ENCODE measurements at places on chromosomes 6 and 20.

GRCh38 chr6:138593124-138593877 is 94.0 kb upstream of the NHSL1 start:
- DNase-seq = peak; percentile 17

DNA sequence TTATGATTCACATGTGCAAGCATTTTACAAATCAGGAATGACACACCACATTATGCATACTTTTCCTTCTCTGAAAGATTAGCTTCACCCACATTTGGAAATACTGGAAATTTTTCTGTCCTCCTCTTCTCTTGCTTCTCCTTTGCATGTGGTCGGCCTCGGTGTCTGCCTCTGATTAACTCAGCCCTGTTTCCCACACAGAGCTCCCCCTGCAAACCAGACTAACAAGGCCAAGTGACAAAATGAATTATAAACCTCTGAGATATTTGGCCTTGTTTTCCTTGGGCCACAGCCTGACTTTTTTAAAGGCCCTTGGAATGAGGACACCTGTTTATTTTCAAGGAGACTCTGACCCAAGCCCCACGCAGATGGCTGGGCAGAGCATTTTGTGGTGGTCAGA is 9.0 kb upstream of the CCN6 start:
- no peak for DNase-seq

GRCh38 chr6:21340573-21340972 is 253.0 kb upstream of the SOX4 start:
- DNase-seq = no peak

DNA sequence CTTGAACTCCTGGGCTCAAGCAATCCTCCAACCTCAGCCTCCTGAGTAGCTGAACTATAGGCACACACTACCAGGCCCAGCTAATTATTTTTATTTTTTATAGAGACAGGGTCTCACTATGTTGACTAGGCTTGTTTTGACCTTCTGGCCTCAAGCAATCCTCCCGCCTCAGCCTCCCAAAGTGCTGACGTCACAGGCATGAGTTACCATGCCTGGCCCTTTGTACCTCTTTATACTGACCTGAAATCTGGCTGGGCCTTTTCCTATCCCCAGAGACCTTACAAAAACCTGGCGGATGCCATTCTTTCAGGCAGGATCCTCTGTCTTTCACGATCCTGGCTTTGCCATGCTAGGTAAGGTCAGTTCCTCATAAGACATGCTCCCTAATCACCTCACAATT is 11.5 kb downstream of the WFDC3 start:
- DNase-seq = no peak

- peak; percentile 62 for DNase-seq
Measured at GRCh38 chr20:63706852-63707557, 771 bp downstream of the ARFRP1 start.

DNA sequence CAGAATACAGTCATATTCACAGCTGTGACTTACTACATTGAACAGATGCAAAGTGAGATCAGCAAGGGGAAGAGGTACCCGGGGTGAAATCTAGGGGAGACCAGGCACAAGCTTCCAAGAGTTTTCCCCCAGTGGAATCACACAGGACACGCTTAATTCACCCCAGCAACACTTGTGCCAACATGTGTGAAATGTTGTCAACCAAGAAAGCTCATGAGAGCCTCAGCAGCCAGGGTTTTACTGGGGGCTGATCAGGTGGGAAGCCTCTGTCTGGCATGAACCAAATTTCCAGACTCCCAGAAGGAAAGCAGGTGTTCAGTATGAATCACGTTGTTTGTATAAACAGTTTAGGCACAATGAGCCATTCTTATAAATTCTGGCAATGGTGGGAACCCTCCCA is 6.9 kb upstream of the RTF2 start:
- no peak for DNase-seq

DNA sequence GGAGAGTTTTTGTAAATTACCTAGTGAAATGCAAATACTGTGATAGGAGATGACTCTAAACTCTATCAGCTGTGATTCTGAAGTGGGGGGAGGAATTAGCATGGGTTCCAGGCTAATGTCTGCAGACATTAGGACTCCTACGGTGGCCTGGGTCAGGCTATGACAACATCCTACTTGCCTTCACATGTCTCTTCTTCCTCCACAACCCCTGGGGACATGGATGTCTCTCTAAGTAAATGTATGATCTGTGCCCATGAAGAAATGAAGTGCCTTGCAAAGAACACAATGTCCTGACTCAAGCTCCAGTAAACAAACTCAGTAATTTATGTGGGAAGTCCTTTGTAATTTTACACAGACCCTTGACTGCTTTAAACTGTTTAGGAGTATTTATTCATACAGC is 165.8 kb upstream of the EEF1E1 start:
- no peak for DNase-seq

DNA sequence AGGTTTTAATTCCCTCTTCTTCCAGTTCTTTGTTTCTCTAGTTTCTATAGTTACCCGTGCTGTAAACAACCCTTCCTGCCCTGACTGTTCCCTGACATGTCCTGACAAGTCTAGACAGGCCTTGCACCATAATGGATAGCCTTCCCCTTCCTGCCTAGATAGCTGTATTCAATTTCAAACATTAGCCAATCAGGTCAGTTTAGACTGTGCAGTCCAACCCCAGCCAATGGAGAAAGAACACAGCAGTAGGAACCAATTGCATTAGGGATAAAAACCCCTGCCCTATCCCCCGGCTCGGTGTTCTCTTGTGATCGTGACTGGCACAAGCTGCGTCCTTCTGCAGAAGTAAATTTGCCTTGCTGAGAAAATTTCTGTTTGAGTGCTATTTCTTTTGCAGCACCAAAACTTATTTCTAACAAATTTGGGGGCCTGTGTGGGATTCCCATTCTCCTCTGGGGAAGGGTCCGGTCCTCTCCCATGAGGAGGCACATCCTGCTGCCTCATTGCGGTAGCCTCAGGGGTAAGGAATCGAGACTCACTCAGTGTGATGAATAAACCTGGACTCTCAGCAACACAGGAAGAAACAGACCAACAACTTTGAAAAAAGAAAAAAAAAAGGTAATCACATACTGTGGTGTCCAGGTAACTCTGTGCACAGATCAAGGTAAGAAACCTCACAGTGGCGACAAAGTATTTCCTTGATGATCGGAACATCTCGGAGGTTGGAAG is 248.7 kb upstream of the ECI2 start:
- no peak for DNase-seq

- DNase-seq = no peak
Measured at GRCh38 chr6:81979329-81979728, 226.8 kb upstream of the TENT5A start.

DNA sequence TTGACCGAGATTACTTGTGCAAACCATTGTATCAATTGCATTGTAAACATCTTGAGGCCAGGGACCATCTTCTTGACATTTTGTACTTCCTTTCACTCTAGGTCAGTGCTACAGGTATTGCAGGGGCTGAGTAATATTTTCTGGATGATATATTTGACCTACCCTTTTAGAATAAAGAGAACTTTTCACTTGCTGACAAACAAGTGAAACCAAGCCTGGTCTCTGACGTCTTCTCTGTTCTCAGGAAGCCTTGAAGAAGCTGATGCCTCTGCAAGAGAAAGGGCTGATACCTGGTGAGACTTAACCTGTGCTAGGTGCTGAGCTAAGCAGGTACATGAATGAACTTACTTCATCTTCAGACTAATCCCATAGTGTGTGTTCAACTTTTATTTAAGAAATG is 60.5 kb upstream of the GGTLC1 start:
- DNase-seq = no peak

GRCh38 chr6:56220078-56220477 is 27.3 kb downstream of the COL21A1 start:
- no peak for DNase-seq

GRCh38 chr6:71887006-71887743 is 825 bp downstream of the RIMS1 start:
- no peak for DNase-seq

DNA sequence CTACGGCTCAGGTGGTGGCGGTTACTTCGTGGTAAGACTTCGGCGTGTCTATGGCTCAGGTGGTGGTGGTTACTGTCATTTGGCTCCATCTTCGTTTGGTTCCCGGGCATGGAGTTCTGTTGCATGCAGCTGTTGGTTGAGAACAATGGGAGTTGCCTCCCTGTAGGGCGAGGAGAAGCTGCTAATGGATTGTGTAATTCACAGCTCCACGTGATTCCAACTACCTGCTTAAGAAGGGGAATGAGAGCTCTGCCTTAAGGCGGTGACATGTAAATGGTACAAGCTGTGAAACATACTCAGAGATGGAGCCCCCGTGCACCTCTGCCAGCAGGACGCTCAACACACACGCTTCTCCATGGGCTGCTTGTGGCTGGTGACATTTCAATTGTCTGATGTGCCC is 12.4 kb upstream of the DACT2 start:
- no peak for DNase-seq

GRCh38 chr6:112004201-112005012 is 49.5 kb upstream of the CCN6 start:
- no peak for DNase-seq

DNA sequence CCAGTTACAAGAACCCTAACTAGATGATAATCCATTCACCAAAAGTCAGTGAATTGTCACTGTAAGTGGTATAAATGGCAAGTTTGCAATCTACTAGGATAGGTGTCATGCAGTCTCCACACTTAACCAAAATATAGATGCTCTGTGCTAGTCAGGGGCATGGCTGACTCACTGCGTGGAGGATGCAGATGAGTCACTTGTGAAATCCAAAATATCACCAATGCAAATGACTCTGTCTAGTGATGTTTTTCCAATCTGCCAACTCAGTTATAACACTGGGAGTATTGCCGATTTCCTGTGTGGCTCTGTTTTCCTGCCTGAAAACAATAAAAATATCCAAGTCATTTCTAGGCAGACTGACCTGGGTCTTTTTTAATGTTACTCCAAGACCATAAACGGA is 47.8 kb upstream of the NRSN1 start:
- no peak for DNase-seq

- DNase-seq = no peak
Measured at GRCh38 chr6:89270951-89271721, 44.0 kb downstream of the GABRR2 start.

- no peak for DNase-seq
Measured at GRCh38 chr6:31847276-31847978, 15.2 kb downstream of the NEU1 start.

DNA sequence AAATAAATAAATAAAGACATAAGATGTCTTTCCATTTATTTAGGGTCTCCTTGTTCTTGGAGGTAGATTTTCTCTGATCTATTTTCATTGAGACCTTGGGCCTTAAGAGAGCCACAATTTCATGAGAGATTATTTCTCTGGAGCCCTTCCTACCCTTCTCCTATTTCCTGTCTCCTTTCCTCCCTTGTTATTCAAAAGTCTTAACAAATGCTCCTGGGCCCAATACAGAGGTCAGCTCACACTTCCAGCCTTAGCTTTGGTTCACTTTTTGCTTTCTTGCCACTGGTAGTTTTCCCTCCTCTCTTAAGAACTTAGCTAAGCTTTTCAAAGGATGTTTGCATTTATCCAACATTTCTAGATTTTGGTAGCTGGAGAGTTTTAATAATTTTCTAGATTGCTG is 44.0 kb downstream of the PTPRA start:
- DNase-seq = no peak

DNA sequence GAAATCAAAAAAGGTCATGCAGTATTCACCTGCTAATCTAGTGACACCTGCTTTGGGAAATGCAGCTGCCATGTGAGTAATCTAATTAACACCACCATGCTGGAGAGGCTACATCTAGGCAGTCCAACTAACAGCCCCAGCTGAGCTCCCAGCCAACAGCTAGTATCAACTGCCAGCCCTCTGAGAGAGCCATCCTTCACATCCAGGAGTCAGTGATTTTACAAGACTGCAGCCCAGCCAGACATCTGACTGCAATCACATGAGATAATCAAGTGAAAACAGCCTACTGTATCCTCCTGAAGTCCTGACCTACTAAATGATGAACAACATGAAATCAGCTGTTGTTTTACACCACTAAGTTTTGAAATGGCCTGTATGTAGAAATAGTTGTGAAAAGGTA is 298.4 kb downstream of the TRDN start:
- DNase-seq = no peak

- no peak for DNase-seq
Measured at GRCh38 chr6:373031-373430, 18.5 kb upstream of the IRF4 start.

DNA sequence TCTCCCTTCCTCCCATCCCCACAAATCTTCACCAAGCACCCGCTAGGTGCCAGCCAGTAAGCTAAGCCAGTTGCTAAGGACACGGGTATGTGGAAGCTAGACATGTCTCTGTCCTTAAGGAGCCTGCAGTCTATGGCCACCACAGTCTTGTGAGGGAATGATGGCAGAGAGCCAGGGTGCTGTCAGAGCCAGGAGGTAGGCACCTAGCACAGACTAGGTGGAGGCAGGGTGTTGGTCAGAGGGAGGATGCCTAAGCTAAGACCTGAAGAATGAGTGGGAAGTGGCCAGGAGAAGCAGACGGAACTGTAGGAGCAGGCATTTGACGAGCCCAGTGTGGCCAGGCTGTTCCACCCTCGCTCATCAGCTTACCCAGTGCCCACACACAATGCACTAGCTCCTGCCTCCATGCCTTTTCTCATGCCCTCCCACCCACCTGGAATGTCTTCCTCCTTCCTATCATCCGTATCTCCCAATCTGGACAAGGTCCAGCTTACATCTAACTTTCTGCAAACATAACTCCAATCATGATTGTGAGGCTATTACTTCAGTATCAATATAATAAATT is 125.6 kb downstream of the FOXC1 start:
- DNase-seq = no peak

- no peak for DNase-seq
Measured at GRCh38 chr6:112383191-112383590, 36.1 kb downstream of the RFPL4B start.

GRCh38 chr6:169838346-169839028 is 87.1 kb downstream of the ERMARD start:
- no peak for DNase-seq

GRCh38 chr6:45815466-45816125 is 200.1 kb downstream of the CLIC5 start:
- DNase-seq = no peak

GRCh38 chr20:17852323-17852722 is 116.3 kb downstream of the SNX5 start:
- no peak for DNase-seq

DNA sequence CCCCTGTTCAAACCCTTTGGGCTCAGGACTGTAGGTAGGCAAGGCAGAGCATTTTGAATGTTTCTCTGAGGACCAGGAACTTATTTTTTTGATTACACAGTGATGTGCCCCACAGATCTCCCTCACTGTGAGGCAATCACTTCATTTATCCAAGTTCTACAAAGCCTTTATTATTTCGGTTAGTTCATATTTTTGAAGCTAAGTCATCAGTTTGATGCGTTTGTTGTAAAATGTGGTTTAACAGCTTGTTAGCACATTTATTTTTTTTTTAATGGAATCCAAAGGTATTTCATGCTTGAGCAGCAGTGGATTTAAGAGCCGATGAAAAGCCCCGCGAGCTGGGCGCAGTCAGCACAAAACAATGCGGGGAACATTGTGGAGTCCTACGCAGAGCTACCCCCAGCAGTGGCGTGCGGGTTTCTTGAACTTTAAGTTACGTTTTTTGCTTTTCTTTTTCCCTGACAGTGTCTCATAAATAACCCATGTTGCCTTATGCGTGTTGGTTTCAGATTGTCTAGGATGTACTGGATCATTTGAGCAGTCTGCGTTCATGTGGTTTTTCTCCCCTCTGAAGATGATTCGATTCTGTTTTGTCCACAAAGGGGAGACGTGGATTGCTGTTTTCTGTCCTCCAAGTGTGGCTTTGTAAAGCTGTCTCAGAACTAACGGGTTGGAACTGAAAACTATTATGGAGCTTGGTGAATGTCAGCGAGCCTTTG is 233.6 kb upstream of the BMP2 start:
- DNase-seq = no peak

GRCh38 chr6:45816674-45817297 is 198.9 kb downstream of the CLIC5 start:
- no peak for DNase-seq

- no peak for DNase-seq
Measured at GRCh38 chr6:113635222-113635986, 221.7 kb upstream of the MARCKS start.

All from stimulated activated CD4-positive, alpha-beta T cell treated with anti-CD3 and anti-CD28 coated beads, Interleukin-12 subunit alpha, Interleukin-12 subunit beta, amount 100 ng/mL, for 4 hours (primary cell).